ENCODE measurements at places on chromosomes 5 and 9. TPM values are rescaled to one million over a fixed set of nuclear protein-coding genes. Genes with fewer than 3 reads are reported as not detected.

- no peak for DNase-seq
Measured at GRCh38 chr5:133469846-133470245, 142.5 kb downstream of the FSTL4 start.

Gene LCN1
- total RNA-seq = 0.47 TPM

DNA sequence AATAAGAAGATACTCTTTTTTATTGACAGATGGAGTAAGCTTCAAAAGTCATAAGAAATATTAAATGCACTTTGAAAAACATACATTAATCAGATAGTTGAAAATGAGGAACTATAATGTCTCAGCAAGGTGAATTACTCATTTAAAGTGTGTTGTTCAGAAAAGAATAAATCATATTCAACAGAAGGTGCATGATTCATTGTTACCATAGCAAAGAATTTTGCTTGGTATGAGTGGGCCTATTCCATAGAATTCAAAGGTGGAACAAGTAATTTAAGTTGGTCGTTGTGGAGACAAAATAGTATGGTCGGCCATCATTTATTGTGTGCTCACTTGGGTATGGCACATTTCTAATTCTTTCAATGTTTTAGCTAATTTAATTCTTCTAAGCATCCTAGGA, 1920.2 kb upstream of the CDH9 start:
- no peak for DNase-seq

Gene LHFPL2
- 48.8 TPM for total RNA-seq

DNA sequence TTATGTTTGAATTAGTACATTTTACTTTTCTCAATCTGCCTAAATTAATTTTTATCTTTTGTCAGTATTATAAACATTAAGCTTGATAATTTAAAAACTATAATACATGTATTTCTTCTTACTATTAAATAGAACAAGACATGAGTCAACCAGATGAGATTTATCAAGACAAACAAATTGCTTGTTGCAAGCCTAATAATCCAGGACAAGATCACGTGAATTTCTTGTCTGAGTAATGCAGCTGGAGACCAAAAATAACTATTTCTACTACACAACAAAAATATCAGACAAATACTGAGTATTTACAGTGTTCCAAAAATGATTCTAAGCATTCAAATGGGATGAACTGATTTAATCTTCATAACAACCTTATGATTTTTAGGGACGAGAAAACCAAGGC, 339.1 kb upstream of the PRR16 start:
- no peak for DNase-seq

Gene OBP2B
- not detected for total RNA-seq

- peak; percentile 73 for DNase-seq
Measured at GRCh38 chr5:34709861-34710673, 53.9 kb downstream of the RAI14 start.

Gene PCDHB7
- 6.9 TPM for total RNA-seq

Gene SLC34A3
- 1.6 TPM for total RNA-seq

DNA sequence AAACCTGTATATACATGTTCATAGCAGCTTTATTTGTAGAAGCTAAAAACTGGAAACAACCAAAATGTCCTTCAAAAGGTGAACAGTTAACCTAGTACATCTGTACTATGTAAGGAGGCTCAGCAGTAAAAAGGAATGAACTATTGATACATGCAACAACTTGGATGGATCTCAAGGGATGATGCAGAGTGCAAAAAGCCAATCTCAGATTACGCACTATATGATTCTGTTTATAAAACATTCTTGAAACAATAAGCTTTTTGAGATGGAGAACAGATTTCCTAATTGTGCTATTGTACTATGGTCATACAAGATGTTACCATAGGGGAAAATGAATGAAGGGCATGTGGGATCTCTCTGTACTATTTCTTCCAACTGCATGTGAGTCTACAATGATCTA, 88.9 kb downstream of the PAM start:
- DNase-seq = no peak

DNA sequence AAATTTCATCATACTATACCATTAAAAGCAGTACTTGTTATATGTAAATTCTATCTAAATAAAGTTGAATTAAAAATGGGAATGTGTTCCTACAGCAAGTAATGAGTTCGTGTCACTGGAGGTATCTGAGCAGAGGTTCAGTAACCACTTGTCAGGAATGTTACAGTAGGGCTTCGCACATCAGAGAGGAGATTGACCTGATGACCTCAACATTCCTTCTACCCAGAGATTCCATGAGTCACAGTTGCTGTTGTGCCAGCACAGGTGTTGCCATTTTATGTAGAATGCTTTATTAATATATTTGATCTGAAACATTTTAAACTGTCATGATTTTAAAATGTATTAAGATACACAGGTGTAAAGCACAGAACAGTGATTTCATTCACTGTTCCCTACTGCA, 60.3 kb downstream of the STX17 start:
- DNase-seq = peak; percentile 83
